H9 (cell line): ENCODE measurements at places on chromosomes 1 and 21. TPM values are rescaled to one million over a fixed set of nuclear protein-coding genes. Genes with fewer than 3 reads are reported as not detected.

DNA sequence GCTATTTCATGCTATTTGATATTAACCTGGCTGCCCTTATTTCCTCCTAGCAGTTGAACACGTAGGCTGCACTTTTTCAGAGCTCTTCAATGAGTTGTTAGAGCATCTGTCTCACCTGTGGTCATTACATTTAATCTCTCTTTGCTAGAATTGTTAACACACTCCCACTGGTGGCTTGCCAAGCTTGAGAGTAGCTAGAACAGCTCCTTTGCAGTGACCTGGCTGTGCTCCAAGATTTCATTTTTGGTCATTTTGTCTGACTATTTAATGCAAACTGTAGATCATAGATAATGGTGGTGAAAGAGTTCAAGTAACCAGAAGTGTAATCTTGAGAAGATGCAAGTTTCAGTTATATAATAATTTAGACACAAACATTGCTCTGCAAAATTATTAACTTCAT lies 105.6 kb downstream of the LRRC7 start:
- H3K27me3 ChIP-seq: no peaks in the 10 kb centered on the region
- no peak overlapping the region for H3K4me3 ChIP-seq
- H3K4me1 ChIP-seq: no peaks in the 10 kb centered on the region
- no peak for DNase-seq

DNA sequence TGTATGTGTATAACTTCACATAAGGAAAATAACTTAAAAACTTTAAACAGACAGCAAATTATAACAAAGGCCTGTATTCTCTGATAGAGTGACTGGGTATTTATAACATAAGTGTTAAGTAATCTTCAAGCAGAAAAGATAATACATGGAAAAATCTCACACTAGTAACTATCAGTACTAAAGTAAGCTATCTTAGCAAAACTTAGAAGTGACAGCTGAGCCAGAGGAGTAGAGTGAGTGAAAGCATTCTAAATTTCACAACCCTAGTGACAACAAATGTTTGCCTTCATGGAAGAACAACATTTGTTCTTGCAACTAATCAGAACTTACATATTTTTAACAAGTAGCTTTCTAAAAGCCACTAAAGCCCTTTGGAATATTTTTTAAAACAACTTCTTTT lies 74.5 kb upstream of the B3GALT2 start:
- no peak overlapping the region for H3K4me3 ChIP-seq
- H3K27ac ChIP-seq: no peak overlapping the region
- no peaks in the 10 kb centered on the region; the same call in 2 of the 3 replicates for H3K36me3 ChIP-seq
- DNase-seq: no peak
- no peaks in the 10 kb centered on the region for H3K27me3 ChIP-seq
- H3K4me1 ChIP-seq: no peaks in the 10 kb centered on the region; the same call in 1 of the 2 replicates

- H3K27me3 ChIP-seq: no peaks in the 10 kb centered on the region
- H3K4me1 ChIP-seq: peaks cover 10% of the 10 kb centered on the region; the same call in 1 of the 2 replicates
- H3K27ac ChIP-seq: peak overlapping the region; percentile 88
These were observed 50.6 kb upstream of the SLC2A1 start for GRCh38 chr1:43009274-43009673.

- no peaks in the 10 kb centered on the region for H3K4me1 ChIP-seq
- no peak overlapping the region for H3K27ac ChIP-seq
- no peaks in the 10 kb centered on the region for H3K36me3 ChIP-seq
- no peak overlapping the region for H3K4me3 ChIP-seq
- no peak for DNase-seq
- H3K27me3 ChIP-seq: no peaks in the 10 kb centered on the region
These were observed 16.2 kb upstream of the TSNAX start for GRCh38 chr1:231512147-231512698.

DNA sequence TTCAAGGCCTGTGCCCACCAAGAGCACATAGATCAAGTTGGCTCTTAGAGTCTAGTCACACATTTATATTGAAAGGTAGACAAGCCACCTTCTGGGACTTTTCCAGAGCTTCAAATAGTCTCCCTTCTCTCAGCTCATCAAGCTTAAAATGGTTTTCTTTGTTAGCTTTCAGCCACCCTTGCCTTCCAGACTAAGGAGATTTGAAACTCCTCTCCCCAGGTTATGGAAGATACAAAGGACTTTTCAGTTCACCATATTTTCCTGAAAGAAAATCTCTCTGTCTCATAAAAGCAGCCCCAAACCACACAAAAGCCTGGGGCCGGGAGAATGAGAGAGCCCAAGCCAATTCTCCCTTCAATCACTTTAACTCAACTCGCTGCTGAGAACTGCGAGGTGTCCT lies 134.1 kb downstream of the ZC3H11B start:
- no peaks in the 10 kb centered on the region for H3K36me3 ChIP-seq
- no peaks in the 10 kb centered on the region for H3K27me3 ChIP-seq
- DNase-seq: no peak
- no peak overlapping the region for H3K27ac ChIP-seq
- H3K4me1 ChIP-seq: no peaks in the 10 kb centered on the region
- H3K4me3 ChIP-seq: no peak overlapping the region

DNA sequence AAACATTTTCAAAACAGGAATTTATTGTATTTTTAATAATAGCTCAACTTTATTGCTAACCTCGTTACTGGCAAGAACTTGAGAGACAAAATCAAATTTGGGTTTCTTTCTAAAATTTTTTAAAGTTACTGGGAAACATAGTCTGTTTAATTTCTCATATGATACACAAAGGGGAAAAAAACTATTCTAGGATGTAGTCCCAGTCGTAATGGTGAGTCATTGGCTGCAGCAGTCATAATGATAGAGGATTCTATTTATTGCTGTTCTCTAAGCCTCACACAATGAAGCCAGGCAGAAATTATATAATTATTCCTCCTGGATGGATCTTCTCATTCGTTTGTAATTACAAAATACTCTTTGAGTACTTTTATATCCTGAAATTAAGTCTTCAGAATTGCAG lies 326.5 kb upstream of the SGIP1 start:
- no peak for DNase-seq
- H3K27me3 ChIP-seq: no peaks in the 10 kb centered on the region
- peaks cover 9% of the 10 kb centered on the region for H3K36me3 ChIP-seq

DNA sequence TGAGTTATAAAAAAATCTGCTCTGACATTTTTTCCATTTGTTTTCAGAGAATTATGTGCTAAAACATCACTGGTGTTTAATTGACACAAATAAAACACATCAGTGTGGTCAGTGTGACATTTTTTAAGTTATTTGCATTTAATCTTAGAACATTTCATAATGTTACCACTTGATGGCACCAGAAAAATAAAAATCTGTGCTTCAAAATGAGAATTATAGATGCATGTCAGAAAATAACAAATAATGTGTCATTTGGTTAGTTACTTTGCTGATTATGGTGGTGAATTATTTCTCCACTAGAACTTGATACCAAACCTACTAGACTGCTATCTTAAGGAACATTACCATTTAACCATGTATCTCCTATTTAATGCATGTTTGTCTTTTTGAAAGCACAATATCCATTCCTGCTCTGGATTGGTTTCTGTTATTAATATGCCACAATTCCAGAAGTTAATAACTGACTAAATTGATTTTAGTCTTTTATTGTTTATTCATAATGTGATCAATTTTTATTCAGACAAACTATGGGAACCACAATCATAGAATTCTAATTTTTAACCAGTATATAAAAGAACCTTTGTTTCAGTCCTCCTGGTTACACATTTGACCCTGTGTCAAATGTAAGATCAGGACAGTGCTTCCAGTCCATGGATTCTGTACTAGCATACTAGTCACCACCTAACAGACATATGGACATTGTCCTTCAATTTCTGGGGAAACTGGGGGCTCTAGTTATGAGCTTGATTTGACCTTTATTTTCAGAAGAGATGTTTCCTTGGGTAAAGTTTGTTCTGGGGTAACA lies 81.0 kb downstream of the RPS6KC1 start:
- no peak for DNase-seq
- no peaks in the 10 kb centered on the region for H3K27me3 ChIP-seq
- no peak overlapping the region for H3K4me3 ChIP-seq

- no peak for DNase-seq
- H3K27ac ChIP-seq: no peak overlapping the region
- H3K27me3 ChIP-seq: no peaks in the 10 kb centered on the region
- no peaks in the 10 kb centered on the region for H3K36me3 ChIP-seq
- no peak overlapping the region for H3K4me3 ChIP-seq
These were observed 284.5 kb upstream of the PLXNA2 start for GRCh38 chr1:208528578-208529240.

DNA sequence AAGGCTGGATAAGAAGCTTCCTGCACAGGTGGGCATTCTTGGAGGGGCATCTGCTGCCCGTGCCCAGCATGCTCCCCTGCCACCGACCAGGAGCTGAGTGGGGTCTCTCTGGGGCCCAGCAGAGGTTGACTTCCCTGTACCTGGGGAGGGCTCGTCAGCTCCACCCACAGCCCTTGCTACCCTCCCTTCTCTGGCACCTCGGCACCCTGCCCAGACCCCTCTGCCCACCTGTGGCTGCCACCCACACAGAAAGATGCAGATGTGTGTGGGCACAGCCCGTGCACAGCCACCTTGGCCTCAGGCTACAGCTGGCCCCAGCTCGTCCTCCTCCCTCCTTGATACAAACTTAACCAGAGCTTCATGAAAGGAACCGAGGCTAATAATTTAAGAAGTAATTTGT lies 241.2 kb upstream of the VAMP3 start:
- H3K36me3 ChIP-seq: no peaks in the 10 kb centered on the region
- no peak for DNase-seq

- peak overlapping the region; percentile 65; the same call in 2 of the 3 replicates for H3K4me3 ChIP-seq
- peak; percentile 91 for DNase-seq
- H3K27me3 ChIP-seq: no peaks in the 10 kb centered on the region
- peaks cover 15% of the 10 kb centered on the region; the same call in 1 of the 2 replicates for H3K4me1 ChIP-seq
- H3K36me3 ChIP-seq: peaks cover 14% of the 10 kb centered on the region
- H3K27ac ChIP-seq: peak overlapping the region; percentile 90
These were observed 32.0 kb upstream of the ATP5PO start for GRCh38 chr21:33947451-33948095.

DNA sequence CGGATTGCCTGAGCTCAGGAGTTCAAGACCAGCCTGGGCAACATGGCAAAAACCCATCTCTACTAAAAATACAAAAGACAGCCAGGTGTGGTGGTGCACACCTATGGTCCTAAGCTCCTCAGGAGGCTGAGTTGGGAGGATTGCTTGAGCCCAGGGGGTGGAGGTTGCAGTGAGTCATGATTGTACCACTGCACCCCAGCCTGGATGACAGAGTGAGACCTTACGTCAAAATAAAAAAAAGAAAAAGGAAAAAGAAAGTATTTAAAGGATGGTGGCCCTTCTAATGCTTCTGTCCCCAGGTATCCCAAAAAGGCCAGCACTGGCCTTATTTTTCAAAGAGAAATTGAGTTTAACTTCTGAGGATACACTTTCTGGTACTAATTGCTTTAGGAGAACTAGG lies 1.7 kb downstream of the IKBKE start:
- H3K27me3 ChIP-seq: no peaks in the 10 kb centered on the region
- H3K36me3 ChIP-seq: peaks cover 16% of the 10 kb centered on the region
- H3K4me3 ChIP-seq: peak overlapping the region; percentile 68; the same call in 1 of the 2 replicates
- H3K27ac ChIP-seq: no peak overlapping the region
- DNase-seq: no peak

DNA sequence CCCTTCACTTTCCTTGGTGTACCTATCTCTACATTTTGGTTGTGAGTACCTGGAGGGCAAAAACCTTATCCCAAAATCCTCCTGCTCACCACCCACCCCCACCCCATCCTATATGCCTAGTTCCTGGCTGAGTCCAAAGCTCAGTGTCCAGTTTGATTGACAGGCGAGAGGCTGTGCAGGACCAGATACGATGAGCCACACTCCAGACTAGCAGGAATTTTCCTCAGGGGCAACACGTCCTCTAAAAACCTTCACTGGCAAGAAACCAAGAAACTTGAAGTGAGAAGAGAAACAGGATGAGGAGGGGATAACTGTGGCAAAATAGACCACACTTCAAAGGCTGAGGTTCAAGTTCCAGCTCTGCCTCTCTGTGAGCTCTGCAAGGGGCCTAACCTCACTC lies 1.1 kb upstream of the SLAMF8 start:
- no peak for DNase-seq
- H3K27me3 ChIP-seq: no peaks in the 10 kb centered on the region
- no peaks in the 10 kb centered on the region for H3K4me1 ChIP-seq
- no peak overlapping the region for H3K4me3 ChIP-seq
- no peaks in the 10 kb centered on the region for H3K36me3 ChIP-seq

KRTAP21-2 gene
- total RNA-seq: not detected in 2 replicates

NBPF4 gene
- not detected in 2 replicates for total RNA-seq

HTR6 gene
- total RNA-seq: 0.29 and 0.37 TPM in 2 replicates

OLIG1 gene
- total RNA-seq: 0.31 and 0.33 TPM in 2 replicates

NKAIN1 gene
- total RNA-seq: 24.0 and 25.6 TPM in 2 replicates

SYT6 gene
- total RNA-seq: 71.2 and 77.2 TPM in 2 replicates

TRIM17 gene
- 2.8 TPM in 2 replicates for total RNA-seq
